ENCODE measurements at places on chromosomes 3 and 15.
A peak's percentile ranks its signal among the peaks of the same experiment; 100 is the strongest.

DNA sequence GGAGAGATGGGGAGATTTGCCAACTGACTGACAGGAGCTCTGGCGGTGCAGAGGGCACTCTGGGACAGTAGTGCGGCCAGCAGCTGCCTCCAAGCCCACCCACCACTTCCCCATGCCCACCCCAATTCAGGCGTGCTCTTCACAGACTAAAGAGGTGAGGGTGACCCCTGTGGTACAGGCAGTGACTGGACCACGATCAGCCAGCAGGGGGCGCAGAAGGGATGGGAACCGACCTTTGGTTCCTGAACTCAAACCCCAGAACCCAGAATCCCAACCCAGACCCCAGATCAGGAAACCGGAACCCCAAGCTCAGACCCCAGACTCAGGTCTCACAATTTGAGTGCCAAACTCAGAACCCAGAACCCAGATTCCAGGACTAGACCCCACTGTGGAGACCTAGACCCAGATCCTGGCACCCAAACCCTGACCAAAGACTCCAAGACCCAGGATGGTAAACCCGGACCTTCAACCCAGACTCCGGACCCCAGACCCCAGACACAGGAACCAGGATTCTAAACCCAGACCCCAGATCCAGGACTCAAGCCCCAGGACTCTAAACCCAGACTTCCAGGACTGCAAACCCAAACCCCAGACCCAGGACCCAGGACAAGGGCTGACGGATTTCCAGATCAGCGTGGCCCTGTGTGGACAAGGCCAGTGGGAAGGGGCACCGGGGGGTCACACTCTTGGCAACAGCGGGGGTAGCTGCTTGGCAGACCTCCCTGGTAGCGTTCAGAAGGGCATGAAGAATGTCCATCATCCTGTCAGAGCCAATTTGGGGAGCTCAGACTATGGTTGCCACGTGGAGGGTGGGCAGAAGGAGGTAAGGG, 3.7 kb upstream of the MYL3 start:
- no peak for DNase-seq

DNA sequence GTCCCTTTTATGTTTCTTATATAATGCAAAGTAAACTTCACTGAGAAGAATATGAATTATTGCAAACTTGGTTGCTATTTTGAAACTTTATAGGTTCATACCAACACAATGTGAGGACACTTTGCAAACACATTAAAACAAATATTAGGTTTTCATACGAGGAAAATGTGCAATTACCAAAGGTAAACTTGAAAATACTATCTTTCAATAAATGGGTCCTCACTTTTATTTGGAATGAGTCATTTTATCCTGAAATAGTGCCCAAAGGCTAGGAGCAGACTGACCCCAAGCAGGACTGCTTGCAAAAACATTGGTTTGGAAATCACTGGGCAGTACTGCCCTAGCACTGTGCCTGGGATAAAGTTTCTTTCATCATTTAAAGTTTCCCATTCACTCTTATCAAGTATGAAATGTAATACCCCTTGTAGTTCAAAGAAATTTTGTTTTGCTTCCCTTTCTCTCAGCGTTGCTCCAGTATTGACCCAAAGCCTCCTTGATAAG, 396.5 kb downstream of the EPHA3 start:
- DNase-seq = no peak

GRCh38 chr3:169772305-169772896, 795 bp upstream of the MYNN start:
- peak; percentile 67 for DNase-seq

DNA sequence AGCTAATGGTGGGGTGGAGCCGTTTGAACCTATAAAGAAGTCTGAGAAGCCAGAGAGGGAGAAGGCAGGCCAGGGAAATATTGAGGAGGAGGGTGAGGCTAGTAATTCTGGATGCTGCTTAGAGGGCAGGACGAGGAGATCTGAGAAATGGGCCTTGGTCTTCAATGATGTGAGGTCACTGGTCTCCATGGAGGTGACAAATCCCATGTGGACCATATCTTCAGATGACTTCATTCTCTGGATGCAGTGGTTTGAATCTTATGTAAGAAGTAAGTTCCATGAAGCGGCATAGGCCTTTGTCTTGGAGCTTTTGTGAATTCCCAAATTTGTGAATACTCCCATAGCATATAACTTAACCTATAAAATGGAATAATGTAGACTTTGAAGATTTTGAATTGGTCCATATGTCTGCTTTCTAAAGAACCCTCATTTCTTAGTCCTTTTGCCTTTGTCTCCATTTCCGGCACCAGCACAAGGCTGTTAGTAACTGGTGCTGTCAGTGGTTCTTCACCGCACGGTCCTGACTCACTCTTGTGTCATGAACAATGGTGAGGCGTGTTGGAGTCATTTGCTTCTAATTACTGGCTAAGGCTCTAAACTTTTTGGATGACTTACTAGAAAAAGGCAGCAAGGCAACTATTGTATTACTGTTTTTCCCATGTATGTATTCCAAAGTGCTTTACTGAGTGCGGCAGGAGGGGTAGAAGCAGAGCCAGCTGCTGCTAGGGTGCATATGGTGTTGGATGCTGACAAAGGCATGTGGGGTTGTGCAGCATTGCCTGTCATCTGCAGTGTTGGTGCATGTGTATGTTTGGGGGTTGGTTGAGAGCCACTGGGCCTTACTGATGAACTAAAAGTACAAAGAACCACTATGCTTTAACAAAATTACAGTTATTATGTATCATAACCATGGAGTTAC, 279.3 kb upstream of the C2CD4B start:
- DNase-seq = peak; percentile 7

DNA sequence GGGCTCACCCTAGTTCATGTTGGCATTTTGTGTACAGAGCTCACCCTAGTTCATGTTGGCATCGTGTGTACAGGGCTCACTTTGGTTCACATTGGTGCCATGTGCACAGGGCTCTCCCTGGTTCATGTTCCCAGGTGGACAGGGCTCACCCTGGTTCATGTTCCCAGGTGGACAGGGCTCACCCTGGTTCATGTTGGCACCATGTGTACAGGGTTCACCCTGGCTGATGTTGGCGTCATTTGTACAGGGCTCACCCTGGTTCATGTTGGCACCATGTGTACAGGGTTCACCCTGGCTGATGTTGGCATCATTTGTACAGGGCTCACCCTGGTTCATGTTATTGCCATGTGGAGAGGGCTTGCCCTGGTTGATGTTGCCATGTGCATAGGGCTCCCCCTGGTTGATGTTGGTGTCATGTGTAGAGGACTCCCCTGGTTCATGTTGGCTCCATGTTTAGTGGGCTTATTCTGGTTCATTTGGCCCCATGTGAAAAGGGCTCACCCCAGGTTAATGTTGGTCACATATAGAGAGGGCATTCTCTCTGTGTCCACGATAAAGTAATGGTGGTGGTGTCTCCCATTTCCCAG, 31.7 kb upstream of the NR2C2 start:
- no peak for DNase-seq

DNA sequence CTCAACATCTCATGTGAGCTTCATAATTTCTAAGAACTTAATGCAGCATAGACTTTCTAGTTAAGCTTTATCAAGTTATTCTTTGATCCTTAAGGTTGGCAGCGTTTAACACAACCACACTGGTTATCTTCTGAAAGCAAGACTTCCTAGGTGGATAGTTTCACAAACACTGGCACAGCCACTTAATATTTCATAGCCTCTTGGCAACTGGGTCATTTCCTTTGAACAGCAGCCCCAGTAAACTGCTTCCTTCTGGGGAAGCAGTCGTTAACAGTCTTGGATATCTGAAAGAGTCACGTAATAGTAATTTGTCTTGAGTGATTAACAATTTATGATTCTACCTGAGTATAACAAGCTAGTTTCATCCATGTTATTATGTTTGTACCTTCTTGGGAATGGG, 45.9 kb upstream of the ABHD10 start:
- DNase-seq = peak; percentile 72

All from glomerular endothelial cell (primary cell).